ENCODE measurements at places on chromosomes 3 and 15.

DNA sequence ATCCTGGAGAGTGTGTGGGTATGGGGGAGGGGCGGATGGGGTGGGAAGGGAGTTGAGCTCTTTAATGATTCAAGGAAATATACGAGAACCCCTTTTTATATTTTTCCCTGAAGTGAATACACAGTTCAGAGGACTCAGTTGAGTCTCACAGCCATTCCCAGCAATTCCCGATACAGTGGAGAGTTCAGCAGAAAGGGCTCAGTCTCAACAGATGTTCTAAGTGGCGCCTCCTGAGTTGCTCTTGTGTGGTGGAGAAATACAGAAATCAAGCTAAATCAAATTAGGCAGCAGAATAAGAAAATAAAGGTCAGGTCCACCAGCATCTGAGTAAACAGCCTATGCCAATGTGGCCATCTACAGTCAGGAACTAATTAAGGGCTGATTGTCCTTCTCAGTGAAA lies 372.1 kb downstream of the NR2F2 start:
- DNase-seq: peak; percentile 27

GRCh38 chr3:72331076-72331475 lies 517.2 kb downstream of the SHQ1 start:
- no peak for DNase-seq

GRCh38 chr3:149258714-149259113 lies 37.1 kb upstream of the CP start:
- no peak for DNase-seq

DNA sequence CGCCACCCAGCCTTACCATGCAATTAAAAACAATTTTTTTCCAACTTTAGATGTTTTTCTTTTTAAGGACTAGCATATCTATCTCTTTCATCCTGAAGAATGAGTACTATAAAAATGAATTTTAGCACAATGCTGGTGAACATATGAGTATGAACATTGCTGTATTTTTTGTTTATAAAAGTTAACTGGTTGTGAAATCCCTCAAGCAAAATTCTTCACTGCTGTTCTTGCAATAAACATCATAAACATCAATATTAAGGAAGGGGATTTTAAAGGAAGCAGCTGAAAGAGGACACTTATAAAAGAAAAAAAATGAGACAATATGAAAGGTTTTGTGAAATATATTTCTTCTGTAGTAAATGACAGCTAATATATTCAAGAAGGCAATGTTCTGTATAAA lies 3.0 kb downstream of the PLSCR4 start:
- no peak for DNase-seq

- no peak for DNase-seq
These were observed 14.5 kb upstream of the HYKK start for GRCh38 chr15:78492872-78493271.

GRCh38 chr3:184236033-184236410 lies 6.6 kb downstream of the VWA5B2 start:
- no peak for DNase-seq

GRCh38 chr3:70990723-70991122 lies 592.8 kb downstream of the FOXP1 start:
- no peak for DNase-seq
